ENCODE measurements at places on chromosomes 12 and 14.

DNA sequence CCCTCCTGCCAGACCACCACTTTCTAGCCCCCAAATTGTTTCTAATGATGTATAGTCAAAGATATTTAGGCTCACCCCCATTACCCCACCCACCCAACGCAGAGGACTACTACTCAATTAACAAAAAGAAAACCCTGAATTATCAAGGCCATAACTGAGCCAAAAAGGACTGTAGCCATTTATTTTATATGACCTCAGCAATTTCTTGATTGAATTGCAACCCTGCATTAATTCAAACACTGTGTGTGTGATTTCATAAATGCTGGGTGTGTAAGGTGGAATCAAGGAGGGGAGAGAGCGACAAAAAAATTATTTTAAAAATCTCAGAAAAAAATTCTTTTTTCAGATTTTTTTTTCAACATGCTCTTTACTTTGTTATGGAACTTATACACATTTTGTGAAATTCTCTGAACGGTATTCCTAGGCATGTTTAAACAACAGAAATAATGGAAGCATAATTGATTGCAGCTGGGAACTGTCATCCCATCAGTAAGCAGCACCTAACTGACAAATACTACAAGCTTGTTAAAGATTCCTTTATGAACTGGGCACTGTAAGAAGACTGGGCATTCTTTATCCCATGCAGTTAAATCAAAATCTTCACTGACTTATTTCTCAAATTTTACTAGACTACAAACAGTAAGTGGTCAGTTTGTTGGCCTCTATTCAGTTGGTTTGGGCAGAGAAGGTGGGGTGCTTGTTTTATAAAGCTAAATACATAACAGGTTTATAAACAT is 179.1 kb downstream of the SOX5 start:
- no peak for DNase-seq

DNA sequence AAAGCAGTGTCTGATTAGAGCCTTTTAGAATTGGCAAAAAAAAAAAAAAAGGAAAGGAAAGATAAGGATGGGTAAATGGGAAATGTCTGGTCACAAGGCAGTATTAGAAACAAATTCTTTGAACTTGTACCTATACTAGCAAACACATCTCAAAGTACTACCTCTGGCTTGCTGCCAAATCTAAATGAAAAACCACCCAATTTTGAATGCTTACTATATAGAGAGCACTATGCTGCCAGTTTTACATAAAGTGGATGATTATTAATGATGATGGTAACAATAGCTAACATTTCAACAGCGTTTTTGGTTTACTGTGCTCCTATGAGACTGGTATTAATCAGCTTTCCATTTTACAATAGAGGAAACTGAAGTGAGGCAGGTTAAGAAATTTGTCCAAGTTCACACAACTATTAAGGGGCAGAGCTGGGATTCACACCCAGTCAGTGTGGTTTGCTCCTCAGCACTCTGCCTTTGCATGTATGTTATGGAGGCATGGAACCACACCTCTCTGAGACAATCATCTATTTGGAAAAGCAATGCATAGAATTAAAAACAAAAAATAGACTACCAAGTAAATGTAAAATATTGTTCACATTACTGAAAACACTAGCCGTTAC is 34.2 kb downstream of the ATP2B1 start:
- DNase-seq, result no peak

- no peak for DNase-seq
Measured at GRCh38 chr14:100107236-100107635, 42.0 kb downstream of the EVL start.

DNA sequence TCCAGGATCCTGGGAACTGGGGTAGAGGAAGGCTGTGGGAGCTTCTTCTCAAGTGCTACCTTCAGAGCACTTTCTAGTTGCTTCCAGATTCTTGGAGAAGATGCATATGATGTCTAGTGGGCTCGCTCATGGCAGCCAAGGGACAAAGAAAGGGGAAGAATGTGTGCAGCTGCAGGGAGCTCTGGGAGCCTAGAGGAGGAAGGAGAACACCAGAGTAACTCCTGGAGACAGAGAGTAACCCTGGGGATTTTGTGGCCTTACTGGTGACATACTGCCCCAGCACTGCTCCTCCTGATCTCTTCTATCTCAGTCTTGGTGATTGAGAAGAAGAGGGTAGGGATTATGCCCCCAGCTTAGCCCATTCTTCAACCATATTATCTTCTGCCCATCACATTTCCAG is 10.3 kb upstream of the SP7 start:
- no peak for DNase-seq

GRCh38 chr14:63727231-63727735 is 582 bp downstream of the SGPP1 start:
- no peak for DNase-seq

- DNase-seq, result no peak
Measured at GRCh38 chr12:19546611-19547162, 107.4 kb downstream of the AEBP2 start.

DNA sequence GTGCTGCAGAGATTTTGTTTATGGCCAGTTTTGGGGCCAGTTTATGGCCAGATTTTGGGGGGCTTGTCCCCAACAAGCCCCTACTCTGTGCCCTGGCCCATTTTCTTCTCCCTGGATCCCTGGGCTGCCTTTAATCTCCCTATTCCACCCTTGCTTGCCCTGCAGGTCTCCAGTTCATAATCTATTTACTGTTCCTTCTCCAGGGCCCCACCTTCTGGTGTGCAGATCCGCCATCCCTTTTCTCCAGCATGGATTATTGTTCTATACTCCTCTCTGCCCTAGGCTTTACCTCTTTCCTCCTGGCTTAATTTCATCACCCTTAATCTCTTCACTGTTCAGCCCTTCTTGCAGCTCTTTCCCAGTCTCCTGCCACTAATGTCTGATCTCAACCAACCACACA is 26.0 kb upstream of the NUDT4 start:
- DNase-seq, result no peak

GRCh38 chr14:63300854-63301253 is 17.9 kb downstream of the GPHB5 start:
- no peak for DNase-seq

DNA sequence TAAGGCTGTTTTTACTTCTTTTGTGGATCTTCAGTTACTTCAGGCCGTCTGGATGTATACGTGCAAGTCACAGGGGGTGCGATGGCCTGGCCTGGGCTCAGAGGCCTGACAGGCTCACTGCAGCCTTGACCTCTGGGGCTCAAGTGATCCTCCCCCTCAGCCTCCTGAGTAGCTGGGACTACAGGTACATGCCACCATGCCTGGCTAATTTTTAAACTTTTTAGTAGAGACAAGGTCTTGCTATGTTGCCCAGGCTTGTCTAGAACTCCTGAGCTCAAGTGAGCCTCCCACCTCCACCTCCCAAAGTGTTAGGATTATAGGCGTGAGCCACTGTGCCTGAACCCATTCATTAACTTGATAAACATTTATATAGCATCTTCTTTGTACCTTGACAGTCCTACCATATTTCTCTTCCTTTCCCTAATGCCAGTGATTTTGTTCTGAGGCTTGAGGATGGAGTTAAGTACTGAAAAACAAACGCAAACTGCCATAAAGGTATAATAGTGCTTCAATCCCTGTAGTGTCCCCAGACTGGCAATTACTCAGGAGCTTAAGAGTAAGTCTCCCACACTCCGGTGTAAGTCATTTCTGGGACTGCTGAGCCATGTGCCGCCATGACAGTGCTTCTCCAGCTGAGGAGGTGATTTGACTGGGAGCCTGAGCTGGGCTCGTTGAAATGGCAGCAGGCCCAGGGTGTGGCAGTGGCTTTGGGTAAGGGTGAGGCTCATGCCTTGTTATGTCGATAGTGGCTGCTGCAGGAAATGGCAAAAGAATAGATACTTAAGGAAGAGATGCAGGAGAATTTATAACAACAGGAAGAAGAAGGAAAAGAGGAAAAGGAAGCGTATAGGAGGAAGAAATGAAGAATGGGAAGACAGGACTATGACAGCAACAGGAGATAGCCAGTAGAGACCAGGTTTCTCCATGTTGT is 43.7 kb upstream of the HECTD1 start:
- no peak for DNase-seq

GRCh38 chr12:123097561-123098084 is 53.3 kb downstream of the PITPNM2 start:
- no peak for DNase-seq

- DNase-seq, result no peak
Measured at GRCh38 chr14:100088226-100088625, 23.0 kb downstream of the EVL start.

DNA sequence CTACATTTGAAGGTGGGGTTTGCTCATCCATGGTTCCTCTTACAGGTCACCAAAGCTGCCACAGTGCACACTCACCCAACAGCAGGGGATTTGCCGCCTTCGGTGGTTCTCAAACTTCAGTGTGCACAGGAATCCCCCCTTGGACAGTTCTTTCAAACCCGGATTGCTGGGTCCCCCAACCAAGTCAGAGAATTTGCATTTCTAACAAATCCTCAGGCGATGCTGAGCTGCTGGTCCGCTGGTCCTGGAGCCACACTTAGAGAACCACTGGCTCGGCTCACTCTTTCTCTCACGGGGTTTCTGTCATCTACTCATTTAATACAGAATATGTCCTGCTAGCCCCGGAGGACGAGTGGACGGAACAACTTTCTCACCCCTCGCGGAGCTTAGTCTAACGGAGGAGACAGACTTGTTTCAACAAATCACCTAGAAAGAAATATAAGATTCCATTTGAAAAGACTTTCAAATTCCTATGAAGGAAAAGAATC is 24.1 kb upstream of the ZFP36L1 start:
- no peak for DNase-seq

DNA sequence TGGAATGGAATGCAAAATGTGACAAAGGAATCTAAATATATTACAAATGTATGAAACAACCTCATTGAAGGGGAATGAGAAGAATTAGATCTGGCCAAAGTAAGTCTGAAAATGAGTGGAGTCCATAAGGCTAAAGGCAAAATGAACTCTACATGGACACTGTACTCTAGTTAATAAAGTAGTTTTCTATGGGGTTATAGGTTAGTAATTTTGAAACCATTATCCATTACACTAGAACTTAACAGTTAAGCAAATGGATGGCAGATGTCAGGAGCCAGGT is 222.1 kb downstream of the NUAK1 start:
- no peak for DNase-seq

DNA sequence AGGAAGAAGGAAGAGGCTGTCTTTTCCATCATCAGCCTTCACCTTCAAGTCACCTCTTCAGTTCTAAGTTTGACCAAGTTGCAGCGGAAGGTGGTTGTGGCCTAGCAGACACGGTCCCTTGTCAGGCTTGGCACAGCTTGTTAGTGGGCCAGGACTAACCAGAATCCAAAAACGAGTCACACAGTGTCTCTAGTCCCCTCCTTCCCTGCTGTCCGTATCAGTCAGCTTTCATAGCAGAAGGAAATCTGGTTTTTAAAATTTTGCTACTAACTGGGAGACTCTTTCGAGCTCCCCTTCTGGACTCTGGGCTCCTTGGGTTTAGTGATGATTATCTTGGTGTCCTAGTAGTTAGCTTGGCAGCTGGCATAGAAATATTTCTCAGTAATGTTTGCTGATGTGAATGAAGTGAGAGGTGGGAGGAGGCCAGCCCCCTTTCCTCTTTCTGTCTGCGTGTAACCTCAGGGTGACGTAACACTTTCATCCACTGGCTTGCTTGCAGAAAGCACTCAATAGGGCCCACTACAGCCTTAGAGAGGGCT is 3.8 kb downstream of the ETV6 start:
- no peak for DNase-seq

GRCh38 chr12:107702106-107702505 is 16.5 kb downstream of the PWP1 start:
- DNase-seq, result no peak

DNA sequence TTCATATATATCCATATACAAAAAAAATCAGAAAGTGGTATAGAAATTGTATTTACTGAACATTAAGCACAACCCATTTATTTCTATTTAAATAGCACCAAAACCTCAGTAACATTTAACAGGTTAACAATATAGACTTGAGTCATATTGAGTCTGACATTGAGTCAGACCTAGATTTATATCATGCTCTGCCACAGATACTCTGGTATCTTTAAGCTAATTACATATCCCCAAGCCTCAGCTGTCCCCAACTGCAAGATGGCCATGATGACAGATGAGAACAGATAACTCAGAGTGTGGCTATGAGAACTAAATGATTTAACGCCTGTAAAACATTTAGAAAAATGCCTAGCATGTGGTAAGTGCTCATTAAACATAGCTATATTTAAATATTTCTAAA is 40.3 kb downstream of the IFNG start:
- no peak for DNase-seq

- no peak for DNase-seq
Measured at GRCh38 chr12:105622846-105623736, 292.6 kb downstream of the C12orf75 start.

GRCh38 chr14:34012978-34013720 is 62.3 kb upstream of the EGLN3 start:
- peak; percentile 12 for DNase-seq
